ENCODE measurements at places on chromosomes 11 and 22. TPM values are rescaled to one million over a fixed set of nuclear protein-coding genes. Genes with fewer than 3 reads are reported as not detected.

OPCML gene
- total RNA-seq: 0.51 TPM

ADM gene
- 144 TPM for total RNA-seq

LSP1 gene
- not detected for total RNA-seq

ANKRD13D gene
- total RNA-seq: 50.7 TPM

APOA5 gene
- total RNA-seq: not detected

ISX gene
- not detected for total RNA-seq

L3MBTL2 gene
- total RNA-seq: 27.0 TPM

HTR3A gene
- 0.24 TPM for total RNA-seq

SLC6A5 gene
- 0.07 TPM for total RNA-seq

NXPE2 gene
- total RNA-seq: 0.18 TPM

THY1 gene
- 6.3 TPM for total RNA-seq

OSM gene
- not detected for total RNA-seq

SHISAL1 gene
- total RNA-seq: 2.8 TPM

NTM gene
- 1.1 TPM for total RNA-seq

NAALADL1 gene
- total RNA-seq: 2.3 TPM

XRCC6 gene
- total RNA-seq: 250 TPM

NPAS4 gene
- 1.2 TPM for total RNA-seq

ZNF70 gene
- total RNA-seq: 8.4 TPM

VPREB1 gene
- total RNA-seq: not detected

BRSK2 gene
- total RNA-seq: 3.0 TPM

MICAL3 gene
- total RNA-seq: 76.9 TPM

FGF19 gene
- not detected for total RNA-seq

MS4A15 gene
- not detected for total RNA-seq

RFPL3 gene
- total RNA-seq: not detected

OOSP1 gene
- not detected for total RNA-seq

SYT13 gene
- 1.9 TPM for total RNA-seq

ABTB2 gene
- total RNA-seq: 32.7 TPM

PRODH gene
- 2.1 TPM for total RNA-seq

OR4C3 gene
- total RNA-seq: not detected

HINFP gene
- total RNA-seq: 28.2 TPM

HSPA8 gene
- 958 TPM for total RNA-seq

ARVCF gene
- total RNA-seq: 64.3 TPM

LGALS1 gene
- 24.5 TPM for total RNA-seq

SMIM35 gene
- not detected for total RNA-seq

MUC5AC gene
- not detected for total RNA-seq

SERHL2 gene
- 3.4 TPM for total RNA-seq

CARNS1 gene
- 1.6 TPM for total RNA-seq

MOGAT2 gene
- 0.21 TPM for total RNA-seq

MB gene
- 952 TPM for total RNA-seq

LRRC75B gene
- total RNA-seq: 42.4 TPM

PLEKHB1 gene
- 33.5 TPM for total RNA-seq

SAA2 gene
- total RNA-seq: not detected

TIGD3 gene
- 2.9 TPM for total RNA-seq

TEX12 gene
- not detected for total RNA-seq

RIC3 gene
- 8.7 TPM for total RNA-seq

BTBD18 gene
- total RNA-seq: not detected
